Astrocyte (in vitro differentiated cells and primary cell): ENCODE measurements at places on chromosomes 3 and 15. TPM values are rescaled to one million over a fixed set of nuclear protein-coding genes. Genes with fewer than 3 reads are reported as not detected.

DNA sequence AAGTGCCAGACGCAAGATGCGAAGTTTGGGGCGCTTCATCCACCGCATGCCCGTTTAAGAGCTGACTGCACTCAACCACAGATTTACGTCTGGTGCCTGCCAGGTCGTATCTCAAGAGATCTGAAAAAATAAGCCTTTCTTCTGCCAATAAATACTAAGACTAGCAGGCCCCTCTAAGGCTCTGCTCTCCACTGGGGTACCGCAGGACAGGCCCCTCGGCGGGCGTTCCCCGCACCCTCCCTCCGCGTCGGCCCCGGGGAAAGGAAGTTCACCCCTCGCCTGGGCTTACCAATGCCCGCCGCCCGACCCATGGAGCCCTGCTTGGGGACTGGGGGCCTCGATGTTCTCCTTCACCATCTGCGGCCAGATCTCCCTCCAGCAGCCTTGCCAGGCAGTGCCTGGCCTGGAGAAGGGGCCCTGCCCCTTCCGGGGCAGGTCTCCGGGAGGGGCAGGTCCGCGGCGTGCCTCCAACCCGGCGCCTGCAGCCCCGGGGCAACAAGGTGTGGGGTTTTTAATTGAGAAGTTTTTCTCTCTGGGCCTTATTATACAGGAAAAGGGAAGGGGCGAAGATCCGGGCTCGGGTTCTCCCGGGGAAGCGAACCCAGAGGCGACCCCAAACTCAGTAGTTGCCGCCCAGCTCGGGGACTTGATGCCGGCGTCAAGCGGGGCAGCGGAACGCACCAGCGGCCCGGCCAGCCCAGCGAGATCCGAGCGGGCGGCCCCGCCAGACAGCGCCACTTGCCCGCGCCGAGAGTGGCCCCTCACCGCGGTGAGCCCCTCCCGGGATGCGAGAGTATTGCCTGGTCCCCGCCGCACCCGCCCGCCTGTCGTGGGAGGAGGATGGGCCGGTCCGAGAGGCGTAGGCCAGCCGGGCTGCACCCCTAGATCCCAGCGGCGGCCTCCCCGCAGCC, 735 bp downstream of the GOLGA8B start:
- H3K36me3 ChIP-seq, result no peaks in the 10 kb centered on the region
- H3K4me1 ChIP-seq, result no peaks in the 10 kb centered on the region

GRCh38 chr3:87898971-87899370, 159.8 kb downstream of the CGGBP1 start:
- no peak overlapping the region for H3K4me3 ChIP-seq
- no peaks in the 10 kb centered on the region for H3K36me3 ChIP-seq
- no peak overlapping the region for H3K27ac ChIP-seq
- DNase-seq, result no peak
- no peaks in the 10 kb centered on the region for H3K27me3 ChIP-seq

Gene SETD2
- 41.4 and 46.5 TPM in 2 replicates for total RNA-seq

Gene IL20RB
- 22.0 and 23.6 TPM in 2 replicates for total RNA-seq

DNA sequence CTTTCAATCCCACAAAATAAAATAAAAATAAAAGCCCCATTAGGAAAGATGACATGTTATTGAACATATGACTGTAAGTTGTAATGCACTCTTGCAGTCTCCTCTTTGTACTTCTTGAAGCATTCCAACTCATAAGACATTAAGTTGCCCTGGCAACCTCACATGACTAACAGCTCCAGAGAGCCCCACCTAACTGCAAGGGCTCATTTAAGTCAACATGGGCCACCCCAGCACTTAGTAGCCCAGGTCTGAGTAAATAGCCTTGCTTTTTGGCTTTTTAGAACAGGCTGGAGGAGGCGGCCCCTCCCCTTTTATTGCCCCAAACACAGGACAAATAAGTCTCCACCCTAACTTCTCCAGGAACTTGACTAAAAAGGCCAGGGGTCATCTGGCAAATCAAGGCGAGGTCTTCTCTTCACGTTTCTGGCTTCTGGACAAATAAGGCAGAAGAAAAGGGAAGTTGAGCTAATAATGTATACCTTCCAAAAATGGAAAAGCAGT, 135.1 kb downstream of the TMCO5A start:
- peak; percentile 87 for DNase-seq
- H3K27me3 ChIP-seq, result no peaks in the 10 kb centered on the region
- H3K4me1 ChIP-seq, result peaks cover 38% of the 10 kb centered on the region
- H3K4me3 ChIP-seq, result peak overlapping the region; percentile 52
- H3K36me3 ChIP-seq, result no peaks in the 10 kb centered on the region
- H3K27ac ChIP-seq, result peak overlapping the region; percentile 77

GRCh38 chr3:23991683-23992628, 46.9 kb downstream of the NR1D2 start:
- peaks cover 8% of the 10 kb centered on the region for H3K4me1 ChIP-seq
- no peaks in the 10 kb centered on the region for H3K36me3 ChIP-seq
- no peaks in the 10 kb centered on the region for H3K27me3 ChIP-seq
- no peak overlapping the region for H3K4me3 ChIP-seq
- no peak overlapping the region for H3K27ac ChIP-seq

GRCh38 chr15:91022832-91023129, 387 bp upstream of the VPS33B start:
- no peak for DNase-seq
- peak overlapping the region; percentile 70 for H3K27ac ChIP-seq
- no peaks in the 10 kb centered on the region for H3K36me3 ChIP-seq
- peaks cover 7% of the 10 kb centered on the region for H3K4me1 ChIP-seq
- peak overlapping the region; percentile 97 for H3K4me3 ChIP-seq

Gene SLC22A13
- 0.72 and 1.8 TPM in 2 replicates for total RNA-seq

GRCh38 chr3:161028555-161029153, 76.5 kb downstream of the B3GALNT1 start:
- H3K27ac ChIP-seq, result no peak overlapping the region
- peak; percentile 24 for DNase-seq
- no peaks in the 10 kb centered on the region for H3K4me1 ChIP-seq
- H3K4me3 ChIP-seq, result no peak overlapping the region
- no peaks in the 10 kb centered on the region for H3K36me3 ChIP-seq
- H3K27me3 ChIP-seq, result no peaks in the 10 kb centered on the region

Gene SAMMSON
- not detected in 2 replicates for total RNA-seq

GRCh38 chr3:58473275-58473674, 18.6 kb upstream of the KCTD6 start:
- H3K27ac ChIP-seq, result no peak overlapping the region
- no peak for DNase-seq
- H3K36me3 ChIP-seq, result no peaks in the 10 kb centered on the region
- peaks cover 18% of the 10 kb centered on the region for H3K4me1 ChIP-seq

- H3K36me3 ChIP-seq, result no peaks in the 10 kb centered on the region
- peak; percentile 87 for DNase-seq
- peak overlapping the region; percentile 29 for H3K27ac ChIP-seq
- H3K4me1 ChIP-seq, result peaks cover 8% of the 10 kb centered on the region
- no peaks in the 10 kb centered on the region for H3K27me3 ChIP-seq
- no peak overlapping the region for H3K4me3 ChIP-seq
These were observed 4.4 kb downstream of the TMEM45A start for GRCh38 chr3:100496711-100497261.

Gene MORC1
- not detected in 2 replicates for total RNA-seq

Gene CA12
- 0.54 and 0.70 TPM in 2 replicates for total RNA-seq

DNA sequence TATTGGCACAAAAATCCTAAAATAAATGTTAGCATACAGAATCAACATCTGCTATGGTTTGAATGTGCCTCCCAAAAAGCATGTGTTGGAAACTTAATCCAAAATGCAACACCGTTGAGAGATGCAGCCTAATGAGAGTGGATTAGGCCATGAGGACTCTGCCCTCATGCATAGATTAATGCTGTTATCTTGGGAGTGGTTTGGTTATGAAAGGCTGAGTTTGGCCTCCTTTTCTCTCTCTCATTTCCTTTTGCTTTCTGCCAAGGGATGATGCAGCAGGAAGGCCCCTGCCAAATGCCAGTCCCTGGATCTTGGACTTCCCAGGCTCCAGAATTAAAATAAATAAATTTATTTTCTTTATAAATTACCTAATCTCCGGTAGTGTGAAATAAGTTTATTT, 49.4 kb downstream of the SYNM start:
- no peaks in the 10 kb centered on the region for H3K4me1 ChIP-seq
- peaks cover 3% of the 10 kb centered on the region for H3K36me3 ChIP-seq
- no peak overlapping the region for H3K27ac ChIP-seq

- DNase-seq, result peak; percentile 94
- peak overlapping the region; percentile 85 for H3K27ac ChIP-seq
- H3K36me3 ChIP-seq, result peaks cover 10% of the 10 kb centered on the region
- H3K27me3 ChIP-seq, result no peaks in the 10 kb centered on the region
These were observed 26.6 kb downstream of the SEMA7A start for GRCh38 chr15:74406992-74407705.

DNA sequence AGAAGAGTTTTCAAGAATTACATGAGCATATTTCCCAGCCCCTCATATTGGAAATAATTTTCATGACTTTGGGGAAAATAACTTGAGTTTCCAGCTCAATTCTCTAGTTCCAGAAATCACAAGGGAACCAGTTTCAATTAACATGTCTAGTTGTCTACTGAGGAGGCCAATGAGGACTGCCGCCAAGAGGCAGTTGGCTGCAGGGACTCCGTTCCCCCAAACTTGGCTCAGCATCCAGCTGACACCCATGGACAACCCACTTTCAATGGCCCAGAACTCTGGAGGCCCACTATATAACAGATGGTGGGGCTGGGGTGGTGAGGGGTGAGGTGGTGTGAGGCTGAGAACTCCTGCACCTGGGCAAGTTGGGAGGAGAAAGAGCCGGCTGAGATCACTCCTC, 86.5 kb upstream of the TNFAIP8L3 start:
- no peak overlapping the region for H3K27ac ChIP-seq
- no peaks in the 10 kb centered on the region for H3K4me1 ChIP-seq
- H3K27me3 ChIP-seq, result peaks cover 5% of the 10 kb centered on the region

GRCh38 chr15:40104865-40105516, 3.7 kb downstream of the BMF start:
- peaks cover 62% of the 10 kb centered on the region for H3K4me1 ChIP-seq
- no peak overlapping the region for H3K4me3 ChIP-seq
- H3K27ac ChIP-seq, result no peak overlapping the region
- no peaks in the 10 kb centered on the region for H3K36me3 ChIP-seq
- peak; percentile 52 for DNase-seq

- no peak for DNase-seq
- H3K36me3 ChIP-seq, result no peaks in the 10 kb centered on the region
- H3K4me3 ChIP-seq, result no peak overlapping the region
- no peaks in the 10 kb centered on the region for H3K27me3 ChIP-seq
These were observed 50.8 kb upstream of the CPOX start for GRCh38 chr3:98644168-98644567.

Gene TAGLN3
- 7.9 and 8.7 TPM in 2 replicates for total RNA-seq

DNA sequence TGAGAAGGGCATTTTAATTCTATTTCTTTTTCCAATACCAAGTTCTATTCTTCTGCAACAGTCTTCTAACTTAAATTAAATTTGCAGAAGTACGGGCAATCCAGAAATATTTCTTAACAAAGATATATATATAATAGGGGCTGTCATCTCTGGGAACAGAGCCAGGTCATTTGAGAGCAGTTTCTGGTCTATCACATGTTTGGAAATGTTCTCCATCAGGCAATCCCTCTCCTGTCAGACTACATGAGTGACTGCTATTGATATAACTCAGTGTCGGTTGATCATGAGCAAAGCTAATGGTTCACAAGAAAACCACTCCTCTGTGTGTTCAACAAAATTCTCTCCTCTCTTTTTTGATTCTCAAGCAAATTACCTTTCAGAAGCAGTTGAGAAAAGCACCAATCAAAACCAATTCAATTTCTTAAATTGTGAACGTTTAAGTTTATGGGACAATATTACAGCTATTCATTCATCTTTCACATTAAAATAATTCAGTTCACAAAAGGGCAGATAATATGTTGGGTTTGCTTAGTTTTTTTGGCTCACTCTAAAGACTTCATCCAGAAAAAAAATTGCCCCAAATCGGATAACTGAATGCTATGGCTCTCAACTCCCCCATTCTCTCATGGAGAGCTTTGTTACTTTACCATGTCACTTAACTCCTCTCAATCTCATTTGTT, 152.9 kb upstream of the TGFBR2 start:
- no peaks in the 10 kb centered on the region for H3K36me3 ChIP-seq
- H3K27me3 ChIP-seq, result no peaks in the 10 kb centered on the region

- no peak for DNase-seq
- H3K27ac ChIP-seq, result no peak overlapping the region
- no peaks in the 10 kb centered on the region for H3K4me1 ChIP-seq
- no peaks in the 10 kb centered on the region for H3K27me3 ChIP-seq
- no peaks in the 10 kb centered on the region for H3K36me3 ChIP-seq
These were observed 860.4 kb downstream of the ROBO1 start for GRCh38 chr3:78907367-78907766.

DNA sequence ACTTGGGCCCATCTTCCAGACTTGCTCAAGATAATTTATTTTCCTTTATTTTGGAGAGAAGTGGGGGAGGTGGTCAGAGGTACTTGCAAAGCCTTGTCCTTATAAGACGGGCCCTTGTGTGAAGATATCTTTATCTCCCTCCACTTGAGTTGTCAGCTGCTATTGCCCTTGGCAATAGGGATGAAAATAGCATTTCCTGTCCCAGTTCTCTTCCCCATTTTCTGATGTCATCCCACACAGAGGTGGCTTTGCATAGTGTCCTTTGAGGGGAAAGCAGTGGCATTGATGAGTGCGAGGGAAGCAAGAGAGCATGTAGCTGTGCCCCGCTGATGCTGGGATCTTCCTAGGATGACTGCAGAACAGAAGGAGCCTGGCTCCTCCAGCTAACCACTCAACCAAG, 41.9 kb upstream of the TUBGCP5 start:
- H3K27me3 ChIP-seq, result no peaks in the 10 kb centered on the region
- no peak overlapping the region for H3K4me3 ChIP-seq
- DNase-seq, result no peak
- no peaks in the 10 kb centered on the region for H3K36me3 ChIP-seq
- H3K27ac ChIP-seq, result no peak overlapping the region

- no peak for DNase-seq
- H3K27me3 ChIP-seq, result peaks cover 5% of the 10 kb centered on the region
These were observed 14.5 kb upstream of the RBSN start for GRCh38 chr3:15113471-15113870.

Gene CD200
- 11.1 and 13.2 TPM in 2 replicates for total RNA-seq

DNA sequence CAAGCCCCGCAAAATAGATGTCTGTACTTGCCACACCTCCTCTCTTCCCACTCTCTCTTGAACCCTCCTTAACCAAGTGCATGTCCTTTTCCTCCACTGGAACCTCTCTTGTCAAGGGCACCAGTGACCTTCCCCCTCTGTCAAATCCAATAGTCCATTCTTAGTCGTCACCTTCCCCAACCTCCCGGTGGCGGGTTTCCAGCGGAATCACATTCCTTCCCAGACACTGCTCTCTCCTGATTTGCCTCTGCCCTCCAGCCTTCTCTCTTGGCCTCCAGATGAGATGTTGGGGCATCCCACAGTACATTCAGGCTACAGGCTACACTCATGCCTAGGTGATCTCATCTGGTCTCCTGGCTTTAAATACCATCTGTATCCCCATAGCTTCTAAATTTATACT, 31.1 kb downstream of the SCN5A start:
- H3K36me3 ChIP-seq, result no peaks in the 10 kb centered on the region
- H3K4me3 ChIP-seq, result no peak overlapping the region
- no peaks in the 10 kb centered on the region for H3K27me3 ChIP-seq
- no peak for DNase-seq
- H3K27ac ChIP-seq, result no peak overlapping the region

Gene NEK4
- total RNA-seq, result 14.8 and 15.1 TPM in 2 replicates

GRCh38 chr15:39438799-39439592, 141.9 kb upstream of the THBS1 start:
- H3K4me1 ChIP-seq, result no peaks in the 10 kb centered on the region
- peak; percentile 39 for DNase-seq
- H3K27me3 ChIP-seq, result no peaks in the 10 kb centered on the region
- no peak overlapping the region for H3K27ac ChIP-seq
- no peak overlapping the region for H3K4me3 ChIP-seq
- no peaks in the 10 kb centered on the region for H3K36me3 ChIP-seq

Gene VPS18
- 35.8 and 37.6 TPM in 2 replicates for total RNA-seq

GRCh38 chr15:101362359-101362758, 67.3 kb upstream of the SNRPA1 start:
- H3K4me1 ChIP-seq, result peaks cover 2% of the 10 kb centered on the region
- H3K4me3 ChIP-seq, result no peak overlapping the region
- H3K36me3 ChIP-seq, result no peaks in the 10 kb centered on the region
- DNase-seq, result no peak
- H3K27ac ChIP-seq, result no peak overlapping the region
- H3K27me3 ChIP-seq, result no peaks in the 10 kb centered on the region
